ENCODE measurements at places on chromosomes 4 and X.

DNA sequence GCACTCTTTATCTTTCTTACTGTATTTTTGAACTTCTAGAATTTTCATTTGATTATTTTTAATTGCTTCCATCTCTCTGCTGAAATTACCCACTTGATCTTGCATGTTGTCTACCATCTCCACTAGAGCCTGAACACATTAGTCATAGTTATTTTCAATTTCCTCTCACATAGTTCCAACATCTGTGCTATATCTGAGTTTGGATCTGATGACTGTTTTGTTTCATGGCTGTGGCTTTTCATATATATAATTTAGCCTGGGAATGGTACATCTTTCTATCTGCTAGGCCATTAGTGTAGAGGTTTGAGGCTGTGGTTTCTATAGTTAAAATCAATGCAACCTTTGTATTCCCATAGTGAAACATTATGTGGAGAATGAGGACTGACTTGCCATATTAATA lies 33.2 kb downstream of the NPY2R start:
- DNase-seq: no peak

- no peak for DNase-seq
Observed at GRCh38 chr4:27791640-27792039, 931.0 kb downstream of the STIM2 start.

- DNase-seq: no peak
Observed at GRCh38 chrX:58025979-58026378, 115.7 kb upstream of the ZXDA start.

DNA sequence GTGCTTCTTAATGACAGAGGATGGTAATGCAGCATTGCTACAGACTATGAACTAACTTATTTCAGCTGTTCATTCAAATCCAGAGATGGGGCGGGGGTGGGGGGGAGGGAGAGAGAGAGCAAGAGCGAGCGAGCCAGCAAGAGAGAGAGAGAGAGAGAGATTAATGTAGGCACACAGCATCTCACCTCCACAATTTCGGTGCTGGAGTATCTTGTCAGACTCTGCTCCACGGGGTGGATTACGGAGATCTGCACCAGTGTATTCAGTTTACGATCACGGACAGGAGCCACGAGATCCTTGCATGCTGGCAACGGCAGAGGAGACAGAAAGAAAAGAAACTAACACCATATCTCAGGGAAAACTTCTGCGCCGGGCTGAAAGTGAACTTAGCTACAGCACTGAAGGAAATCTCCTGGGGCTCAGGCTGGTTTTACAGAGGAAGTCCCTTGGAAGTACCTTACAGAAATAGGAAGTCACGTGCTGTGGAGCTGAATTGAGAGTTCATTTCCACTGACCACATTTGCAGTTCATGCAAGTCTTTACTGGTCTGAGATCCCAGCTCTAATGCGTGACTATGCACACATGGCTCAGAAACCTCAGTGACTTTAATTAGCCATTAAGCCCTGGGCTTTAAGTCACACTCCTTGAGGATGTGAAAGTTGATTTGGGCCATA lies 440.9 kb downstream of the INPP4B start:
- peak; percentile 64 for DNase-seq
